ENCODE measurements at places on chromosomes 4 and X.

- no peak for DNase-seq
These were observed 693.6 kb upstream of the HS3ST1 start for GRCh38 chr4:12122316-12122715.

DNA sequence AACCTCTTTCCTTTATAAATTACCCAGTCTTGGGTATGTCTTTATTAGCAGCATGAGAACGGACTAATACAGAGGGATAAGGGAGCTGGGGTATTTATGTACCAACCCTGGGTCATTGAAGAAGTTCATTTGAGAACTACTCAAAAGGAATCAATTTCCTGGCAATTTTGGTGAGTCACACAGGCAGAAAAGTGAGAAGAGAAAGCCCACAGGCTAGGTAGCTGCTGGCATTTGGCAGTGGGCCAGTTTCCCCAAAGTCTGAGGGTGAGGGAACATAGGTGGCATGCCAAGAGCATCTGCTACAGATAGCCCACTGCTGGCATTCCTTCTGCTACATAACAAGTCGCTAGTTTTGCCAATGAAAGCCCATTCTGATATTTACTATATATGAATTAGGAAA is 411.2 kb downstream of the MID1IP1 start:
- no peak for DNase-seq

- DNase-seq = no peak
These were observed 8.5 kb downstream of the NUDT11 start for GRCh38 chrX:51487960-51488267.

DNA sequence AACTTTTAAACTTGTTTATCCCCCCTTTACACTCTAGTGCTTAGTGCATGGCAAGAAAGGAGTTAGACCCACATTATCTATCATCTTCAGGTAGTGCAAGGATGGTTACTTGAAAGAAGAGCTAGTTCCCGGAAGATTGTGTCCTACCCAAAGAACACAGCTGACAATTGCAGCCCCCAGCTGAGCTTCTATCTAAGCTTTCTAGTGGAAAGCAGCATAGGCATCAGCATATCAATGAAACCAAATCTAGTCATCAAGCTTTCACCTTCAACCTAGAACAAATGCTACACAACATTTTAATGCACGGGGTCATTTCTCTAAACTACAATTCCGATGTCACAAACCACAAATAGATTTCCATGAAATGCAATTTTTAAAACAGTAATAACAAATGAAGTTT is 88.9 kb upstream of the TFDP3 start:
- no peak for DNase-seq

DNA sequence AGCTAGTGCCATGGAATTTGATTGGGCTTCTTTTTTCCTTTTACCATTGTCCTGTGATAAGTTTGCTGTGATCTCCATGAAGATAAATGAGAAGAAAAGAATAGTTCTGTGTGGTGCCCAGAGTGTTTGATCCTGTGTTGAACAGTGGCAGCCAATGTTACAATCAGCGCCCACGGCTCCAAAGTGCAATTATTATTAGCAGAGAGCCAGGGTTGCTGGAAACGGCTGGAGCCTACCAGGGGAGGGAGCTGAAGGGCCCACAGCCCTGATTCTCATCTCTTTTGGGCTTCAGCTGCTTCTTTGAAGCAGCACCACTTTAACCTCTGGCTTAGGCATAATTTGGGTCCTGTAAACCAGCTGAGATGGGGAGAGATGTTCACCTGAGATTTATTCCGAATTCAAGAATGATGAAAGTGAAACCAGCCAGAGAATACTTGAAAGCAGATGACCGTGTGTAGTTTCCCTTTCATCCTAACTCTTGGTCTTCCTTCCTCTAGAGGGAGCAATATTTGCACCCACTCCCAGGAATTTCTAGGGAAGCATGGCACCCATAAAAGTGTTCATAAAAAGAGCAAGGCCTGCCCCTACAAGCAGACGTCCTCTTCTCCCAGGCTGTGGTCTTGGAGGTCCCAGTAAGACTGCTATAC is 298.3 kb downstream of the EVC2 start:
- no peak for DNase-seq

DNA sequence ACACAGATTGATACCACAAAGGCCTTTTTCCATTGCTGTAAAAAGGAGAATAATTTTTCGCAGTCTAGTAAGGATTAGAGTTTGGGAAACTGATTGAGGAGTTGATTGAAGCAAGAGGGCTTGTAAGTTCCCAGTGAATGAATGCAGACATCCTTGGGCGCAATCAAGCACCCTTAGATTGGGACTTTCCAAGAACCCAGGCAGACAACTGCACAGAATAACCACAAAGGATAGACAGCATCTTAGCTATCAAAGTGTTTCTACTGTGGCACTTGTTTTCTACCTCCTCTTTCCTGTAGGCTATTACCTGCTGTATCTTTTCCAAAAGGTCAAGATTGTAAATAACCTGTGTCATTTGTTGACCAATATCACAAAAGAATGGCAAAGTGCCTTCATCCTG is 2.6 kb downstream of the COX18 start:
- peak; percentile 30 for DNase-seq

DNA sequence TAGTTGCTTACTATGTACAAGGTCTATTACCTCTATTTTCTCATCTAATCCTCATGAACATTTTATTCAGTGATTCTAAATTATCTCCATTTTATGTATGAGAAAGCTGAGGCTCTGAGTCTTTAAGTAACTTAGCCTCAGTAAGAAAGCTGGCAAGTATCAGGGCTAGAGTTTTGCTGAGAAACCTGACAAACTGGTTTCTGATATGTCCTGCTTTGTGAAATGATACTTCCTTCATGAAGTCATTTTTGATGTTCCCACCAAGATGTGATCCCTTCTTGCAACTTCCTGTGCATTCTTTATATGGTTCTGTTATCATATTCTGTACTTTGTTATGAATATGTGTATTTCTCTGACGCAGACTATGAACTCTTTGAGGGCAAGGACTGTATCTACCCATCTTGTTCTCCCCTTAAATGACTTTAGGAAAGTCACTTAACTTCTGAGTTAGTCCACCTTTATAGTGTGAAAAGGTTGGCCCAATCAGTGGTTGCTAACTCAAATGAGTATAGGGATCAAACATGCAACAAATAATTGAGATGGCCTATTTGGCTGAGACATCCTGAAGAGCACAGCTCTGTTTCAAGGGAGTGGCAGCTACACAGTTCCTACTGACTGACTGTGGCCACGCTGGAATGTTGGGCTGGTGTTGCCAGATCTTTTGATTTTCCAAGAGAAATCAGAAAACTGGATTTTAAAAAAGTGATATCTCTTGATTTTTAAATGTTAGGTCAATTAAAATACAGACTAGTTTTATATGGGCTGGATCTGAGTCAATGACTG is 127.9 kb upstream of the AMOT start:
- no peak for DNase-seq

DNA sequence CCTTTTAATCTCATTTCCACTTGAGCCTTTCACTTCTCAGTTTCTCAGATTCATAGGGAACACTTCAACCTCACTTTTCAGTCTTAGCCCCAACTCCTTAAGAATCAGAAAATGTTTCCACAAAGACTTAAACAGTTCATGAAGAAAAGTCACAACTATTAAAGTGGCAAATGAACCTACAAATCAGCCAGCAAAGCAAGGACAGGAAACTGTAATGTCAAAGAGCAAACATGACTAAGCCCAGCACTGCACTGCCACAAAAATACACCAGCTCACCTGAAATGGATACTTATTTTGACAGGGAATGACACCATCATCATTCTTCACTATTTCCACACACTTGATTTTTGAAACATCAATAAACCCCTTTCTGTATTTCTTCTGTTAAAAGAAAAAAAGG is 41.8 kb upstream of the TXK start:
- no peak for DNase-seq

DNA sequence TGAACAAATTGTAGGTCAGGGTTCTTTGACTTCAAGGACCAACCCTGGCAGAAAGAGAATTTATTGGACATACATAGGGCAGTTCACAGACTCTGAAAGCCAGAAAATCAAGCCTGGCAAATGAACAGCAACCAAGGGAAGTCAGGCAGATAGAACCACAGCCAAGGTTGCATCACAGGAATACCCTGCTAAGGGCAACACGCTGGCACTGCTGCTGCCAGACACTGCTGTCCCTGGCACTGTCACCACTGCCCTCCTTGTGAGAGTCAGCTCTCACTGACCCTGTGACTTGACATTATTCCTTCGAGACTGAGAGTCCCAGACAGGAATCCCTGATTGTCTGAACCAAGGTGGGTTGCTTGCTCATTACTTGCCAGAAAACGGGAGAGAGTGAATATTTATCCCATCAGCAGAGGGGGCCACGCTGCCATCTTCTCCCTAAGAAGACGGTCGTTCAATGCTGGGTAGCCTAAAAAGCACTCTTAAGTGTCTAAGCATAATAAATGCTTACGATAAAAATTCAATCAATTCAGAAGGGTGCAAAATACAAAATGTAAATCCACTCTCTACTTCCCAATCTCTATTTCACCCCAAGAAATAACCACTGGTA is 23.2 kb upstream of the PTTG2 start:
- no peak for DNase-seq

- DNase-seq = no peak
These were observed 82.2 kb upstream of the BMP2K start for GRCh38 chr4:78693777-78694456.

DNA sequence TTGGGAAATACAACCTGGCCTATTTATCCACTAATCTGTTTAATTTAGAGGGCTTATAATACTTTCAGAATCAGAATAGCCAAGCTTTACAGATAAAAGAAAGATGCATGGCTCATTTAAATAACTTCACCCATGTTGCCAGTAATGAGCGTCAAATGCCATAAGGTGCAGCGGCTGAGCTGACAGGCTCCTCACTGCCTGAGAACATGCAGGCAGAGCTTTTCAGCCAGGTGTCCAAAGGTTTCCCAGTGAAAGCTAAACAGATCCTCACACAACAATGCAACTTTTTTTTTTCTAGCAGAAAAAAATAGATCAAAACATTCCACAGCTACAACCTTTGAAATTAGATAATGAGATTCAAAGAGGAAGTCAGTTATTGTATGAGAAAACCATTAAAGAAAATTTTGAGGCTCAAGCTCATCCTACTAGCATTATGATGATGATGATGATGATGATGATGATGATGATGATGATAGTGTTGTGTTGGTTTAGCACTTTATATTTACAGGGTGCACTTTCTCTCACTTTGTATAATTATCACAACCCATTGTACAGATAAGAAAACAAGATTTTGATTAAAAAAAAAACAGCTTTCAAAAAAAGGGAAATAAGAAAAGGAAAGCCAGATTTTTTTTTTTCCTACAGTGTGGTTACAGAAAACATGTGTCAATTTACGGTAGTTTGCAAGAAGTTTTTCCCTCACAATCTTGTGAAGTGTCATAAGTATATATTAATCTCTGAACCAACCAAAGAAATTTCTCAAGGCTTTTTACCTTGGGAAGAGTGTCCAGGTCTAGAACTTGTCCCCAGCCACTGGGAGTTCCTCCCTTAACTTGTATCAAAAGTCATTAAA is 12.2 kb upstream of the TNIP3 start:
- DNase-seq = no peak

- DNase-seq = no peak
These were observed 407.4 kb upstream of the AADAT start for GRCh38 chr4:170497112-170497511.

DNA sequence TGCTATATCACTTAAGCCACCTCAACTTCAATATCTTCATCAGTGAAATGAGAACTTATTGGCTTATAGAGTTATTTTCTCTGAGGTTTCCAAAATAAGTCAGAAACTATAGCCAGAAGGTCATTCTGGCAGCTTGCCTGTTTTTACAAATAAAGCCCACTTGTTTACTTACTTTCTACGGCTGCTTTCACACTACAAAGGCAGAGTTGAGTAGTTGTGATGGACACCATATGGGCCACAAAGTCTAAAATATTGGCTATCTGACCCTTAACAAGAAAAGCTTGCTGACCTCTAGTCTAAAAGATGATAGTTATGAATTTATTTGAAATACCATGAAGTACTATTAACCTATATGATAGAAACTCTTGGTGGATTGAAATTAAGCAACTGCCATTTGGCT is 67.3 kb upstream of the ATOH1 start:
- no peak for DNase-seq

- DNase-seq = no peak
These were observed 1.2 kb downstream of the HMGB3 start for GRCh38 chrX:150984169-150984824.

DNA sequence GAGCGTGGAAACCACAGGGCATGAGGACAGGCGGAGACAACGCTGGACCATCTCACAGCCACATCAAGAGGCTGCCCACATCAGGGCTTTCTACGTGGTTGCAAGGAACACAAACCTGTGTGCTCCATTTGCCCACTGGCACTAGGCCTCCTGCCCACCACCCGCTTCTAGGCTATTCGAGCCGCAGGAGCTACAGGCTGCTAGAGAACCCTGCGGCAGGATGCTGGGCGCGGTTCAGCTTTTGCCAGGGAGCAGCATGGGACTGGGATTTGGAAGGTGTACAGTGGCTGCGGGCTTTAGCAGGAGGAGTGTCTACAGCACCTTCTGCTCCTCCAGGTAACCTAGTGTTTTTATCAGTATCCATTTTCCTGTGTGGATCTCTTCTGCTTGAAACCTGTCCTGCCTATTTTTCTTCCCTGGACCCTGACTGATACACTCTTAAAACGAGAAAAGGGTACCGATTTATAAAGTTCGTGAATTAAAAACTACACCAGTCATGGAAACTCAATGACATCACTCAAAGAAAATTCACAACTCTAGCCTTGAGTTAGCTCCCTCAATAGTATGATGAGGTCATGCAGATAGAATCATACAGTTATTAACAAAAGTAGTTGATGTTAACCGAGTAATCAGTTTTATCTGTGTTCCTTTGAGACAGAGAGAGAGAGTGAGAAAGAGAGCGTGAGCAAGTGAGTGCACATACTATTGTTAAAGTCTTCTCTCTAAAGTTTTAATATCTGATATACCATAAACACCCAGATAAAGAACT is 12.8 kb downstream of the NOP14 start:
- no peak for DNase-seq

DNA sequence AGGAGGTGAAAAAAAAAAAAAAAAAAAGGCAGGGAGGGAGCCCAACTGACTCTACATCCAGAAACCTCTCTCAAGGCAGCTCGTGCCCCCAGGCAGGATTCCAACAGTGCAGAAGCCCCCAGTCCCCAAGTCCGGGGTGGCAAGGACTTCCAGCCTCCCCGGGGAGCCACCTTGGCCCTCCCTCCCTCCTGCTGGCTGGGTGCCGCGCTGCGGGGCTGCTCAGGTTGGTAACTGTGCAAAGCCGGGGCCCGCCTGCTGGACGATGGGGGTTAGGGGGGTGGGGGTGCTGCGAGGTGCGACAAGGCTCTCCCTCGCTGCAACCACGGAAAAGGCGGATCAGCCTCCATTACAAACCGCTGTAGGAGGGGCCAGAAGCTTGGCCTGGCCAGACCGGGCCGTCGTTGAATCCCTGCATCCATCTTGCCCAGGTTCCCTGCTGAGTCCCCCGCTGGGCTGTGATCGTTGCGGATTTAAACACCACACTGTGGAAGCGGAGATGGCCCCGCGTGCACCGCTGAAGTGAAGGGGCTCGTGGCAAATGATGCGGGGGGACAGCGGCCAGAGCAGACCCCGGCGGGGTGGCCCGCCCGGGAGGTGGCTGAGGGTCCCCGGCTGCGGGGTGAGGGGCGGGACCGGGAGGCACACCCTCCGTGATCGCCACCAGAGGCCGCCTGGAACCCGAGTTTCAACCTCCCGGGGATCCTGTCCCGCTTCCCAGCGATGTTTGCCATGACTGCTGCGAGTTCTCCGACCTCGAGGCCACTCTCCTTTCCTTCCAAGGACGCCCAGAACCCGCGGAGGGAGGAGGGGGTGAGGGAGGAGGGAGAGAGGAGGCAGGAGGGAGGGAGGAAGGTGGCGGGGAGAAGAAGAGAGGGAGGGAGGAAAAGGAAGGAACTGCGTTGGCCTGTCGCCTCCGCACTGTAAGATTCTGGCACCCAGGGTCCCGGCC is 58.0 kb upstream of the DDX3X start:
- DNase-seq = peak; percentile 27
